ENCODE measurements at places on chromosomes 12 and 14.

DNA sequence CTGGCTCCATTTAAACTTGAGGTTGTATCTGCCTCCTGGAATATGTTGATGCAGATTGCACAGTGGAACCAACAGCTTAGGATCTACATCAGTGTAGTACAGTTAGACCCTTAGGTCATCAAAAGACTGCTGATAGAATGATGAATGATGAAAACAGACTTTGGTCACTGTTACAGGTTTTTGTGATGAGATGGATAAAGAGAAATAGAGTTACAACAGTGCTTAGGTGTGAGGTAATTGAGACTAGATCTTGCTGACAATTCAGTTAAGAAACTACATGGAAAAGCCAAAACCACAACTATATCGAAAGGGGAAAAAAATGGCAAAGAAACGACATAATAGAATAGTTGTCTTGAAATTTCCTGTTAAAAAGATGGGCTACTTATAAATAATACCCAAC, 145.7 kb upstream of the LMNTD1 start:
- no peak for DNase-seq

DNA sequence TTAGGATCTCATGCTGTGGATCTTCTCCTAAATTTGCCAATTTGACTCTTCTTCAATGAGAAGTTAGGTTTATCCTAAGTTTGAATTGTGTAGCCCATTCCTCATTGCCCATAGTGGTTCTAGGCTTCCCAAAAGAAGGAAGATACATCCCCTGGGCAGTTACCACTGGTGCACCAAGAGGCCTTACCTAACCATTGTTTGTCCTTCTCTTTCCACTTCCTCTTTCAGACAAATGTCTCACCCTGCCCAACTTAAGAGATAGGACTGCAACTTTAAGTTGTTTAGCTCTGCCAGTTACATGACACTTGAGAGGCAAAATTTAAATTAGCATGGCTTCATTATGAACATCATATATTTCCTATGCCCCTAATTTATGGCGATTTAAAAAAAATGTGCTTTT, 9.4 kb upstream of the KCNH3 start:
- no peak for DNase-seq

DNA sequence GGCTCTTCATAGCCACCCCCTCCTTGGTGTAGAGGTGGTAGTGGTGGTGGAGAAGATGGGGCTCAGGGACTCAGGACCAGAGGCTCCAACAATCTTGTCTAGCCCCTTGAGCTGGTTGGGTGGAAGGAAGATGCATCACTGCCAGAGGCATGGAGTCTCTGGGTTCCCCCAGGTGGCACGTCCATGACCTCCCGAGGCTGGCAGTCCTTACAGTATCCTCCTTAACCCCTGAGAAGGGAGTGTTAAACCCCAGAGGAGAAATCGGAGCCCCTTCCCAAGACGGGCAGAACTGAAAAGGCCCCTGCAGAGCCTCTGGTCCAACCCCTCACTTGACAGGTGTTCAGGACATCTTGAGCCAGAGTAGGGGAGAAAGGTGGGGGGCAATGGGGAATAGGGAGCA, 9.1 kb downstream of the KRT83 start:
- no peak for DNase-seq

- peak; percentile 33 for DNase-seq
These were observed 1494.7 kb upstream of the TMEM132C start for GRCh38 chr12:126772171-126772864.

DNA sequence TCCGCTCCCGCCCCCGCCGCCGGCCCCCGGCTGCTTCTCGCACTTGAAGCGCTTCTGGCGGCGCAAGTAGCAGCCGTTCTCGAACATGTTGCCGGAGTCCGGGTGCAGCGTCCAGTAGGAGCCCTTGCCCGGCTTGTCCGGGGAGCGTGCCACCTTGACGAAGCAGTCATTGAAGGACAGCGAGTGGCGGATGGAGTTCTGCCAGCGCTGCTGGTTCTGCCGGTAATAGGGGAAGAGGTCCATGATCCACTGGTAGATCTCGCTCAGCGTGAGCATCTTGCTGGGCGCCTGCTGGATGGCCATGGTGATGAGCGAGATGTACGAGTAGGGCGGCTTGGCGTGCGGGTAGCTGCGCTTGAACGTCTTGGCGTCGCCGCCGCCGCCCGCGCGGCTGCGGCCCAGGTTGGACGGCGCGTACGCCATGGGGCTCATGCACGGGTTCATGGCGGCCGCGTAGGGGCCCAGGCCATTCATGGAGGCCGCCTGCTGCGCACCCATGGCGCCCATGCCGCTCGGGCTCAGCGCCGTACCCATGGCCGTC, 3.0 kb downstream of the FOXA1 start:
- no peak for DNase-seq

DNA sequence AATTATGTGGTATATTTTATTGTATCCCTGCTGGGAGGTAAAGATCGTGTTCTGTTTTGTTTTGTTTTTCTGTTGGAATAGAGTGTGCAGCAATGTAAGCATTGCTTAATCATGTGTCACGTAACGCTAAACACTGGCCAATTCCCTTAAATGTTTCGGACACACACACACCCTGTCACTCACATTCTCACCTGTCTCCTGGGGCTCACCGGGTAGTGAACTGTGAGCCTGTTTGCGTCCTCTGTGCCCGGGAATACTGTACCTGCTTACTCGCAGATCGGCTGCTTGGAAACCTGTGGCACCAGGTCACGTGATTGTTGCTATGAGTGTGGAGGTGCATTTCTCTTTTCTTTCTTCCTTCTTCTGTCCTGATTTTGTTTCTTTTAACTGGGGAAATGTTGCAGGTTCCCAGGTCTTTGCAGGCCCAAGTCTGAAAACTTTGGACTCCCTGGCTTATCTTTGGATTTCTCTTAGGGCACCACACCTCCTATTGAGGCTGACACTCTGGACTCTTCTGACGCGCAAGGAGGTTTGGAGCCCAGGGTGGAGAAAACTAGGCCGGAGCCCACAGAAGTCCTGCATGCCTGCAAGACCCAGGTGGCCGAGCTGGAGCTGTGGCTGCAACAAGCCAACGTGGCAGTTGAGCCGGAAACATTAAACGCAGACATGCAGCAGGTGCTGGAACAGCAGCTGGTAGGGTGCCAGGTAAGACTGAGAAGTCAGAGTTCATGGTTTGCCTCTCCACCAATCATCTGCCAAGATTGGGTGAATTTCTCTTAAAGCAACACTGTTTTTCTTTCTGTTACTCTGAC, 181.1 kb downstream of the ESR2 start:
- DNase-seq: no peak
